Stimulated activated CD4-positive, alpha-beta T cell treated with anti-CD3 and anti-CD28 coated beads, TNF-alpha, amount 100 ng/mL, for 24 hours (primary cell): ENCODE measurements at places on chromosomes 6 and 20.

- no peak for DNase-seq
Measured at GRCh38 chr6:159642995-159643394, 50.0 kb downstream of the SOD2 start.

GRCh38 chr6:30829639-30830255, 54.6 kb upstream of the DDR1 start:
- no peak for DNase-seq

GRCh38 chr6:19812512-19813119, 24.6 kb upstream of the ID4 start:
- DNase-seq = no peak

GRCh38 chr20:51624157-51624731, 81.7 kb upstream of the NFATC2 start:
- DNase-seq = peak; percentile 67

DNA sequence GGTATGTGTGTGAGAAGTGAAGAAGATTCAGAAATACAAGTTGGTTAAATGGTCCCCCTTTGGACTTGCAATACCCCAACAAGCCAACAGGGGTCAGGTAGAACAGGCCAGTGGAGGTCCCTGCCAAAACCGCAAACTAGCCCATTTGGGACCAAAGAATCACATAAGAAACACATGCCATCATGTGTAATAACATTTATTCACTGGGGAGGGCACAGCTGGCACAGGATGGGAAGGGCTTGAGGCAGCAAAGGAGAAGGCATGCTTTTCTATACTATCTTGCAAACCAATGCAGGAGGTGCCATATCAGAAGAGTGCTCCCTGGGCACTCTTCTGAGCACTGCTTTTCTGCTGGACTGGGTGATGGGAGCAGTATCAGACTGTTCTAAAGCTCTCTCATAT, 116.1 kb upstream of the TRAF3IP2 start:
- peak; percentile 21 for DNase-seq

GRCh38 chr20:49843139-49843538, 30.5 kb downstream of the SLC9A8 start:
- no peak for DNase-seq

DNA sequence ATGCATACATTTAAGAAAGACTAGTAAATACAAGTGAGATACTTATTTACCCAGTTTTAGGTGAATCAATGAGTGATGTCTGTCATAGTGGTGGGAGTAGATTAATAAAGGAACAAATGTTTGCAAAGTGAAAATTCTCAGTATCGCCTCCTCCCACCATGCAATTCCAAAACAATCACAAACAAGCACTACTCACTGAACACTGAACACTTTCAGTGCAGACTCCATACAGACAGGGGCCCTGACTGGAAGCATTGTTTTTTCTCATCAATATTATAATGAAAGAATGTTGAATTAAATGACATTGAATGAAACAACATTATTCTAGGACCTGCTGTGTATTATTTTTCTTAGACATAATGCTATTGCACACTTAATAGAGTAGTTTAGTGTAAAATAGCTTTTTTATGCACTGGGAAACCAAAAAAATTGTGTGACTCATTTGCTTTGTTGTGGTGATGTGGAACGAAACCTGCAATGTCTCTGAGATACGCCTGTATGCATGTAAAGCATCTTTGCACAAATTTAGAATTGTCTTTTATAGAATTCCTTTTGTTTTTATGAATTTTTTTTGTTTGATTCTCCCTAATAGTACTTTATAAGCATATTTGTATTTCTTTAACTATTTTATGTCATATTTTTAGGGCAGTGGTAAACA, 317.5 kb downstream of the UTRN start:
- DNase-seq = no peak

DNA sequence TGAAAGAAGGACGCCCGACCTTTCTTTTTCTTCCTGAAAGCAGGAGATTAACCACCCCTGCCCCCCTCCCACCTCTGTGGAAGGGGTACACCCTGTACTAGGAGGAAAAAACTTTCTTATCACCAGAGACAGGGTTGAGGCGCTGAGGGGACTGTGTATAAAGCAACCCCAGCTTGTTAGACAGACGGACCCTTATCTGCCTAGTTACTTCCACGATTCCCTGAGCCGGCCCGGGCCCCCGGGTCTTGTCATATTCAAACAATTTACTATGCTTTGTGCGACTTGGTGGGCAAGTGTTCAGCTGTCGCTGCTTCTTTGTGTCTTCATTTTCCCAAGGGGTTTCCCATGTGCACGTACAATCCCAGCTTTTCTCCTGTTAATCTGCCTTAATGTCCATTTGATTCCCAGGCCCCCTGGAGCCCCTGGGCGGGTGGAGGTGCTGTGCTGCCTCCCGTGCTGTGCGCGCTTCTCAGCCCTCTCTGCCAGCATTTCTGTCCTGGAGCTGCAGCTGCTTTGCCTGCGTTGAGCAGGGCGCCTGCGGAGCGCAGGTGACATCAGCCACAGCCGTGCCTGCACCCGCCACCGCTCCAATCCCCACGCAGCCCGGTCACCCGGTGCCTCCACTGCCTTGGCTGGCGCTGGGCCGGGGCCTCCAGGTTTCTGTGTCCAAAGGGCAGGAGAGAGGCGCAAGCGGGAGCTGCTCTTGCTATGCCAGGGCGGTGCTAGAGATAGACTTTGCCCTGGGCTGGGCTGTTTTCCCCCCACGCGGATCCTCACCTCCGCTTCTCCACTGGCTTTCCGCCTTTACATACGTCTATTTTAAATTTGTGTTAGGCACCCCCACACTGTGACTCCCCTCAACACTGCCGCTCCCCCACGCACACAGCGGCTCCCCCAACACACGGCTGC, 96.2 kb downstream of the TTLL2 start:
- DNase-seq = no peak

DNA sequence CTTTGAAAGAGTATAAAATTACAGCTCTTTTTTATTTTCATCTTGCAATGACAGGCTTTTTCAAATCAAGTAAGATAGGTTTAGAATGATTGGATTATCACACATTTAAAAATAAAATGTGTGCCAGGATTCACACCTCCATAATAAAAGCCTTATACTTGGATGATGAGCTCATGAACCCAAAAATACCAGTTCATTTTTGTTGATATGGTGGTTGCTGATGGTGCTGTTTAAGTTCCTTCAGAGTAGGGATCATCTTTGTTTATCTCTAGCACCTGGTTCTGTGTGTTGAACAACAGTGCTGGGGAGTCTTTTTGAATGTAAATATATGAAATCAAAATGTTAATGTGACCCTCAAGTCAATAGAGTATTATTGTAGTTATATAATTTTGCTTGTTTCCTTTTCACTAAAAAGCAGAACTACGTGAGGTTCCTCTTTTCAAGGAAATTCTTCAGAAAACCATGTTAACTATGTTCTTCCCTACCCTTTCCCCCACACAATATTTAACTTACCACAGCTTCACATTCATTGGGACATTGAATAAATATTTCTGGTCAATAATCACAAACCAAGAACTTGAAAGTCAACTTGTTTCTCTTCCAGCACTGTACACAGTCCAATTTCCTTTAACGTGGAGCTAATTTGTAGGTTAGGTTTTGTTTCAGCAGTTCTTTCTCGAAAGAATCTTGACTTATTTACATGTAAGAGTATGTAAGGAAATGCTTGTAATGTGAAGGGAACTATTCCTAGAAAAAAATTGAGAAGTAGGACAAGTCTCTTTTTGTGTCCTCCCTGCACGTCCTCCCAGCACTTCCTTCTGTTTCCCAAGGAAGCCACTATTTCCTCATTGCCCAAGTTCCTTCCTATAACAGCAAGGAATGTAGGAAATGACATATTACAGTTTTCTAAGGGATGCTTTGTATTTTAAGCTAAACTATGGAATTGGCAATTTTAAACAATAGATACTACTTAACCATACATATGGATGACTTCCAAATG, 945.9 kb upstream of the CITED2 start:
- DNase-seq = no peak

GRCh38 chr6:119661628-119662027, 312.1 kb upstream of the MAN1A1 start:
- no peak for DNase-seq

DNA sequence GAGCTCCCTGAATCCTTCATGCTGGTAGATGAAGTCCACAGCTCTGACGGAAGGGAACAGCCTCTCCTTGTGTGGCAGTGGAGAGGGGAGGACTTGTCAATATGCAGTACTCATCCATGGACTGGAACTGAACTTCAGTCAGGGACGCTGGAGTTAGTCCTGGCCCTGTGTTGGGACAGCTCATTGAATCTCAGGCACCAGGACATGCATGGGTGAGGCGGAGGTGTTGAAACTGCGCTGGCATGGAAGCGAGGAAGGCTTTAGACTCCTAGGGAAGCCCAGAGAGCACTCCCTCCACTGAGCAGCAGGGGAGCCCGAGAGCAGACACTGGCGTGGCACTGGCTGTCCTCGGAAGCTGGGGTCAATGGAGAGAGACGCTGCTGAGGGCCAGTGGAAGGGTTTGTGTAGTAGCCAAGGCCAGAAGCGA, 161.3 kb upstream of the GGTLC1 start:
- DNase-seq = no peak

- no peak for DNase-seq
Measured at GRCh38 chr6:10418862-10419748, 4.2 kb upstream of the TFAP2A start.

DNA sequence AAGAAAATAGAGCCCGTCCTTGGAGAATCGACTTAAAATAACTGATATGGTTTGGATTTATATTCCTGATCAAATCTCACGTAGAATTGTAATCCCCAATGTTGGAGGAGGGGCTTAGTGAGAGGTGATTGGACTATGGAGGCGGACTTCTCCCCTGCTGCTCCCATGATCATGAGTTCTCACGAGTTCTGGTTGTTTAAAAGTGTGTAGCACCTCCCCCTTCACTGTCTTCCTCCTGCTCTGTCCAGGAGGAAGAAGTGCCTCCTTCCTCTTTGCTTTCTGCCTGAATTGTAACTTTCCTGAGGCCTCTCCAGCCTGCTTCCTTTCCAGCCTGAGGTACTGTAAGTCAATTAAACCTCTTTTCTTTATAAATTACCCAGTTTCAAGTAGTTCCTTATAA, 529.2 kb downstream of the HAO1 start:
- no peak for DNase-seq

- no peak for DNase-seq
Measured at GRCh38 chr6:87544474-87544735, 45.4 kb downstream of the RARS2 start.

- no peak for DNase-seq
Measured at GRCh38 chr6:123940551-123940950, 136.9 kb downstream of the NKAIN2 start.

- DNase-seq = no peak
Measured at GRCh38 chr6:122008101-122008999, 391.1 kb upstream of the HSF2 start.

DNA sequence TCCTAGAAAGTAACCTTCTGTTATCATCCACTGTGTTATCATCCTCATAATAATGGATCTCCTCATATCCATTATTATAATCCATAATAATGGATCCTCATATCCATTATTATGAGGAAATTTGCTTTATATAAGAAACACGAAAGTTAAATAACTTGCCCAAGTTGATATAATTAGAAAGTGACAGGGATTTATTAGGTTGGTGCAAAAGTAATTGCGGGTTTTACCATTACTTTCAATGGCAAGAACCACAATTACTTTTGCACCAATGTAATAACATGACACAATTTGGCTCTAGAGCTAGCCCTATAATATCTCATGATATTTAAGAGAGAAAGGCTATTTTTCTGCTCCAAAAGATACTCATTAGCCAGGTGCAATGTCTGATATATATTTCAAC, 275.7 kb upstream of the STXBP5 start:
- no peak for DNase-seq

- no peak for DNase-seq
Measured at GRCh38 chr6:17101422-17102257, at the start of gene STMND1. STMND1 (plus strand) TSS chr6:17102050; CDS start chr6:17102258, 208 bp downstream.

- no peak for DNase-seq
Measured at GRCh38 chr6:119312875-119313338, 36.7 kb downstream of the MAN1A1 start.

DNA sequence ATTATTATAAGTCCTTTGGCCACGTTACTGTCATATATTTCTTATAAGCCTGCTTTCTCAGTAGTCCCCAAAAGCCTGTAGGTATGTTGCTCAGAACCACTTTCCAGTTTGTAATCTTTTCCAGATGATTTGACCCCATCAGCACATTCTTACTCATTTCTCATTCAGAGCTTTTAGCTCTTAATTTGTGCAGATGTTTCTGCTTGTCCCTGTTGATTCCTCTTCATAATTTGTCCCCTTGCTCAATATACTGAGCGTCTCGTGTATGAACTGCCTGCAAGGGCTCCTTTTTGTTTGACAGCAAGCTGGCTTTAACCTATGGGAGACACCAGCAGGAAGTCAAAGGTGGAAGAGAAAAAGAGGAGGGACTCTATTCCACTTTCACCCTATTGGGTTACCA, 733.8 kb upstream of the GJE1 start:
- no peak for DNase-seq

DNA sequence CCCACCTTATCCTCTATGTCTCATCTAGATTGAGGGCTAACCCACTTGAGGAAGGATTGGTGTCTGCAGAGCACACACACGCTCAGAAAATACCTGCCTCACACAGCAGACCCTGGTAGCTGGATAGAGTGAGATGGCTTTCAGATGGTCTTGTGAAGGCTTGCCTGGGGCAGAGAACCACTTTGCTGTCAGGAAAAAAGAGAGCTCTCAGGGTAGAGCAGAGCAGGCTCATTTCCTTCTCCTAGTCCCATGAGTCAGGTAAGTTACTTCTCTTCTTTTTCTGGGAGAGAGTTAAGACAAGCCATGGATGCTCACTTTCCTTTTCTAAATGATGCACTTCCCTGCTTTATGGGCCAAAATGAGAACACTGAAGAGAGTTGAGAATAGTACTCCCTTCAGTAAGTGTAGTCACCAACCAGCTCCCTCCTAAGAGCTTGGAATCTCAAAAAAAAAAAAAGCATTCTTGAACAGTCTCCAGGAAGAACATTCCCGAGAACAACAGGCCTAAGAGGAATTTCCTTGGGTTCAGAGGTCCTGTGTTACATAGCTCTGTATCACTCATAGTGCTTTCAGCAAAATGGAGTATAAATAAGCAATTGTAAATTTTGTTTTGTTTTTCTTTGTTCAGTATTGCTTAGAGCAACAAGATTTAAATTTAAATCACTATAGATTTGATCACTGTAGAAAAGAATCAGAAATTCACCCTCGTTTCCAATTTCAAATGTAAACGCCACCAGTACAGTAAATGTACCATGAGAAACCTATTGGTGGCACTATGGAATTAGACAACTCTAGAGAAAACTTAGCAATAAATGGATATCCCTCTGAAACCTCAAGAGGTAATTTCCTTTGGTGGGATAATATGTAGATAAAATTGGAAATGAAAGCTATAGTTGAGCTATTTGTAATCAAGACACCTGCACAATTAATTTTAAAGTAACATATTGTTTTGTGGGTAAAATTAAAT, 530.3 kb downstream of the RFPL4B start:
- no peak for DNase-seq

GRCh38 chr20:20691477-20692235, 20.8 kb downstream of the RALGAPA2 start:
- DNase-seq = no peak

- no peak for DNase-seq
Measured at GRCh38 chr6:103000688-103001087, 1607.2 kb downstream of the GRIK2 start.
